Left lung (tissue), 14 donors: ENCODE measurements at places on chromosomes 2 and 18. TPM values are rescaled to one million over a fixed set of nuclear protein-coding genes. Genes with fewer than 3 reads are reported as not detected.

DNA sequence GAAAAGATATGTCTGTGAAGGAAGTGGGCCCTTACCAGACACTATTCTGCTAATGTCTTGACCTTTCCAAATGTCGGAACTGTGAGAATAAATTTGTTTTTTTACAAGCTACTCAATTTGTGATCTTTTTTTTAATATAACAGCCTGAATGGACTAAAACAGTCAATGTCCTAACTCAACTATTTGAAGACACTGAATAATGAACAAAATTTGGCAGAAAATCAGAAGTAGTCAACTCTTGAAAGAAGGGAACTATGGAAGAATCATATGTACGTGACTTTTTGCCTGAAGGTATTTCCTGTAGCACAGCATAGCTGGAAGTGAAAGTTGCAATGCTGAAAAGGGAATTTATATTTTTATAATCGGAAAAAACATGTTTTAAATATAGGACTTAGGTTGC, 351.8 kb upstream of the TFPI start:
- no peak for DNase-seq
- H3K27ac ChIP-seq = no peak overlapping the region
- no peaks in the 10 kb centered on the region for H3K4me1 ChIP-seq
- H3K4me3 ChIP-seq = no peak overlapping the region
- no peaks in the 10 kb centered on the region for H3K36me3 ChIP-seq
- H3K27me3 ChIP-seq = no peaks in the 10 kb centered on the region

GRCh38 chr18:26506012-26506411, 42.3 kb downstream of the KCTD1 start:
- H3K4me1 ChIP-seq = no peaks in the 10 kb centered on the region
- DNase-seq = no peak
- H3K4me3 ChIP-seq = no peak overlapping the region
- no peak overlapping the region for H3K27ac ChIP-seq
- no peaks in the 10 kb centered on the region for H3K36me3 ChIP-seq
- H3K27me3 ChIP-seq = no peaks in the 10 kb centered on the region

DNA sequence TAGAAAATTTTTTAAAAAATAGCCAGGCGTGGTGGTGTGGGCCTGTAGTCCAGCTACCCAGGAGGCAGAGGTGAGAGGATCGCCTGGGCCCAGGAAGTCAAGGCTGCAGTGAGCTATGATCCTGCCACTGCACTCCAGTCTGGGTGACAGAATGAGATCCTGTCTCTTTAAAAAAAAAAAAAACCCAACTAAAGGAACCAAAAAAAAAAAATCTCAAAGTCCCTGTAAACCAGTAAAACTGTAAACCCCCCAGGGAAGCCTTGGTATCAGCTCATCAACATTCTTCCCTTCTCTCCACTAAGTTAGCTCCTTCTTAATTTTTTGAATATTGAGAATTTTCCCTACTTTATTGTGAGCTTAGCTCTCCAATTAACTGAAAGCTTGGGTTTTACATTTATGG, 8.4 kb upstream of the MCFD2 start:
- no peak for DNase-seq
- H3K36me3 ChIP-seq = no peaks in the 10 kb centered on the region
- no peak overlapping the region for H3K4me3 ChIP-seq

DNA sequence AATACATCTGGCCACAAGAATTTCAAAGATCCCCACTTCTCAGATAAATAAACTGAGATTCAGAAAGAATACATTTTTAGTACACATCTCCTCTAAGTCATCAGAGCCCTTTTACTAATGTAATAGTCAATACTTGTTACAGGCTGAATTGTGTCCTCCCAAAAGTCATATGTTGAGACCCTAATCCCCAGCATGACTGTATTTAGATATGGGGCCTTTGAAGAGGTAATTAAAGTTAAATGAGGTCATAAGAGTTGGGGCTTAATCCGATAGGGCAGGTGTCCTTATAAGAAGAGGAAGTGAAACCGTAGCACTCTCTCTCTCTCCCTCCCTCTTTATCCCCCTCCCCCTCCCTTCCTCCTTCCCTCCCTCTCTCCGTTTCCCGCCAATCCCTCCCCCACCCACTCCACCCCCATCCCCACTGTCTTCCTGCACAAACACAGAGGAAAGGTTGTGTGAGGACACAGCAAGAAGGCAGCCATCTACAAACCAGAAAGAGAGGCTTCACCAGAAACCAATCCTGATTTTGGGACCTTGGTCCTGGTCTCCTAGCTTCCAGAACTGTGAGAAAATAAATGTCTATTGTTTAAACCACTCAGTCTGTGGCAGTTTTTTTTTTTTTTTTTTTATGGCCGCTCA, 66.6 kb upstream of the ZNF397 start:
- peaks cover 5% of the 10 kb centered on the region for H3K4me1 ChIP-seq
- DNase-seq = no peak
- no peaks in the 10 kb centered on the region for H3K27me3 ChIP-seq
- H3K36me3 ChIP-seq = no peaks in the 10 kb centered on the region

GRCh38 chr2:212958757-212959295, 192.6 kb downstream of the IKZF2 start:
- no peak for DNase-seq
- no peaks in the 10 kb centered on the region for H3K36me3 ChIP-seq
- H3K27me3 ChIP-seq = no peaks in the 10 kb centered on the region
- H3K27ac ChIP-seq = no peak overlapping the region
- H3K4me3 ChIP-seq = no peak overlapping the region

GRCh38 chr2:39368846-39369245, 68.2 kb downstream of the MAP4K3 start:
- no peak overlapping the region for H3K27ac ChIP-seq
- no peaks in the 10 kb centered on the region for H3K27me3 ChIP-seq
- no peaks in the 10 kb centered on the region for H3K4me1 ChIP-seq
- DNase-seq = no peak

DNA sequence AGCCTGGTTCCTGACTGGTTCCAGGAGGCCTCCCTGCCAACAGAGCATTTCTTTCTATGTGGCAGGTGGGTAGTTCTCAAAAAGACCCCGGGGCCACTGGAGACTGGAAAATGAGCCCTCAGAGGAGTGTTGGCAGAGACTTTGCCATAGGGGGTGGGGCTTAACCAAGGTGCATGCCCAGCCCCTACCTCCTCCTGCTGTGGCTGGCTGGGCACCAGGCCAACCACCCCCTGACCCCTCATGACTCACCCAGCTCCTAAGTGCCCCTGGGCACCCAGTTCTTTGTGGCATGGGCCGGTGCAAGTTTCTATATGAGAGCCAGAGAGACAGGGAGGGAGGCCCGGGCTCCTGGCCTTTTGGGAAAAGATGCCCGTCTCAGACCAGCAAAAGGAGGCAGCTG, 98.2 kb upstream of the SMAD2 start:
- DNase-seq = no peak
- H3K27ac ChIP-seq = no peak overlapping the region
- no peaks in the 10 kb centered on the region for H3K36me3 ChIP-seq
- H3K4me1 ChIP-seq = peaks cover 12% of the 10 kb centered on the region
- H3K4me3 ChIP-seq = no peak overlapping the region
- no peaks in the 10 kb centered on the region for H3K27me3 ChIP-seq

DNA sequence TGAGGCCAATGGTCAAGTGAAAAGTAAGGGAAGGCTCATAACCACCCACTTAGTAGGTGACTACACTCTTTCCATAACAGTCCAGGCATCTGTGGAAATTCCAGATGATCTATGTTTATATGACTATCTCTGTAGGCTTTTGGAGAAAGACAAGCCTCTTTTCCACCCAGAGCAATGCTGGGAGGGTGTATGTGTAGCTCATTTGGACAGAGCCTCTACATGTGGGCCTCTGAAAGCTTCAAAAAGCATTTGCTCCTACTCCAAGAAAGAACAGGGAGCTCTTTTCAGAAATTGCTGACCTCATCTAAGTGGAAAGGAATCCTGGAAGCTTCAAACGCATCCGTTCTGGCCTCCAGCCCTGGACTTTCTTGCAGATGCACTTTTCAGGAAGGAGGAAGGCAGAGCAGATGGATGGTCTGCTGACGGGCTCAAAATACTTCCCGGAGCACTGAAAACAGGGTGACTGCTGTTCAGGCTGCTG, 308.7 kb downstream of the LRATD1 start:
- H3K4me1 ChIP-seq = no peaks in the 10 kb centered on the region
- no peak overlapping the region for H3K4me3 ChIP-seq
- no peaks in the 10 kb centered on the region for H3K27me3 ChIP-seq
- DNase-seq = peak; percentile 14
- H3K27ac ChIP-seq = no peak overlapping the region

- no peak for DNase-seq
- H3K4me1 ChIP-seq = no peaks in the 10 kb centered on the region
- H3K27me3 ChIP-seq = no peaks in the 10 kb centered on the region
- H3K36me3 ChIP-seq = no peaks in the 10 kb centered on the region
- no peak overlapping the region for H3K27ac ChIP-seq
Measured at GRCh38 chr18:45387229-45387628, 228.0 kb upstream of the SLC14A2 start.

- no peaks in the 10 kb centered on the region for H3K36me3 ChIP-seq
- H3K27ac ChIP-seq = no peak overlapping the region
- no peaks in the 10 kb centered on the region for H3K27me3 ChIP-seq
- H3K4me3 ChIP-seq = no peak overlapping the region
- no peaks in the 10 kb centered on the region for H3K4me1 ChIP-seq
- no peak for DNase-seq
Measured at GRCh38 chr18:35588995-35589394, 7.5 kb downstream of the GALNT1 start.

- peak within 1 kb of the TSS; percentile 90 for H3K27ac ChIP-seq
- H3K27me3 ChIP-seq = no peaks in the 10 kb centered on the region
- H3K36me3 ChIP-seq = peaks cover 10% of the 10 kb centered on the region
- H3K4me3 ChIP-seq = peak within 1 kb of the TSS; percentile 65
Measured at GRCh38 chr2:73984203-73984921, at the start of gene TET3. Gene TET3, plus strand, starts transcription at chr2:73984910. Its CDS starts 1,494 bp downstream, at chr2:73986404.

GRCh38 chr2:9188823-9189222, 17.8 kb upstream of the ASAP2 start:
- no peak overlapping the region for H3K27ac ChIP-seq
- peaks cover 18% of the 10 kb centered on the region for H3K4me1 ChIP-seq
- no peak overlapping the region for H3K4me3 ChIP-seq
- H3K36me3 ChIP-seq = no peaks in the 10 kb centered on the region

DNA sequence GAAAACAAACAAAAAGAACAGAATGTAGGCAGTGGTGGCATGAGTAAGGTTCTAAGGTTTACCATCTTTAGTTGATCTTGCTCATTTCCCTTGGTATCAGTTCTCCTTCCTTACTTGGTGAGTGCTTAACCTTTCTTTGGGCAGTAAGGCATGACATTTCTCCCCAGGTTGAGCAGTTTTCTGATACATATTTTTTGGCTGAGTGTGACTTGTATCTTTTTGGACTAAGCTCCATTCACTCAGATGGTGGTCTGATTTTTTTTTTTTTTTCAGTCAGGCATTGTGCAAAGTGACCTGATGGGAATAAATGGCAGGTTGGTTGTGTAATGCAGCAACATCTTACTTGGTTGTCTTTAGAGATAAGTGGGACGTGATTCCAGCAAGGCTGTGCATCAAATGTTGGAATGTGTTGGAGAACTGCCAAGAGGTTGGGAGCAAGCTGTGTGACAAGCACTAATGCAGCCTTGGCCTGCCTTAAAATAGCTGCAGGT, 15.1 kb downstream of the SPTBN1 start:
- H3K27ac ChIP-seq = peak overlapping the region; percentile 61
- no peaks in the 10 kb centered on the region for H3K36me3 ChIP-seq
- H3K4me1 ChIP-seq = peaks cover 38% of the 10 kb centered on the region
- no peak overlapping the region for H3K4me3 ChIP-seq

DNA sequence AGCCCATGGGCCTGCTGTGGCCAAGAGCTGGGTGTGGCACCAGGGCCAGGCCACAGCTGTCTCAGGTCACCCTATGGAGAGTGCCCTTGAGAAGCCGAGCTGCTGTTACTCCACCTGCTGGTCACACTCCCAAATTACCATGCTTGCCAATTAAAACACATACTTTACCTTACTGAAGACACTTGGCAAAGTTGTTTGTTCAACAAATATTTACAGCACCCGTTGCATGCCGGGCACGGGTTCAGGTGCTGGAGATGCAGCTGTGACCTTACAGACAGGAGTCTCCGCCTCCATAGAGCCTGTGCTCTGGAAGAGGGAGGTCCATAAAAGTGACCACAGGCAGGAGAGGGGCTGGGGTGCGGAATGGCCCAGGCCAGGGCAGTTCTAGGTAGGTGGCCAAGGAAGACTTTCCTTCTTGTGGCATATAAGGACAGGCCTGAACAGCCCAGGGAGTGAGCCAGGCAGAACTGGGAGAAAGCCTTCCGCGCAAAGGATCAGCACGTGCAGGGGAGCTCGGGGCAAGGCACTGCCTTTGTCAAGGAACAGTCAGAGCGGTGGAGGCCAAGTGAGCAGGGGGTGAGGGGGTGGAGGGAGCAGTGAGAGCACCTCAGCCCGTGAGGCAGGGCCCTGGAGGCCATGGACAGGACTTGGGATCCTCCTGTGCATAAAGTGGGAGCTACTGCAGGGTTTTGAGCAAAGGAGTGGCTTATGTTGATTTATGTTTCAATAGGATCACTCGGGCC, 23.6 kb upstream of the RBM44 start:
- H3K36me3 ChIP-seq = peaks cover 100% of the 10 kb centered on the region
- no peak overlapping the region for H3K4me3 ChIP-seq
- no peaks in the 10 kb centered on the region for H3K27me3 ChIP-seq
- no peaks in the 10 kb centered on the region for H3K4me1 ChIP-seq

GRCh38 chr2:31271851-31272267, 37.9 kb downstream of the EHD3 start:
- no peak for DNase-seq
- H3K4me1 ChIP-seq = no peaks in the 10 kb centered on the region
- H3K27me3 ChIP-seq = no peaks in the 10 kb centered on the region
- no peak overlapping the region for H3K4me3 ChIP-seq
- no peaks in the 10 kb centered on the region for H3K36me3 ChIP-seq

- H3K27me3 ChIP-seq = no peaks in the 10 kb centered on the region
- H3K36me3 ChIP-seq = peaks cover 24% of the 10 kb centered on the region
Measured at GRCh38 chr2:231709636-231709980, 1.3 kb downstream of the PTMA start.

DNA sequence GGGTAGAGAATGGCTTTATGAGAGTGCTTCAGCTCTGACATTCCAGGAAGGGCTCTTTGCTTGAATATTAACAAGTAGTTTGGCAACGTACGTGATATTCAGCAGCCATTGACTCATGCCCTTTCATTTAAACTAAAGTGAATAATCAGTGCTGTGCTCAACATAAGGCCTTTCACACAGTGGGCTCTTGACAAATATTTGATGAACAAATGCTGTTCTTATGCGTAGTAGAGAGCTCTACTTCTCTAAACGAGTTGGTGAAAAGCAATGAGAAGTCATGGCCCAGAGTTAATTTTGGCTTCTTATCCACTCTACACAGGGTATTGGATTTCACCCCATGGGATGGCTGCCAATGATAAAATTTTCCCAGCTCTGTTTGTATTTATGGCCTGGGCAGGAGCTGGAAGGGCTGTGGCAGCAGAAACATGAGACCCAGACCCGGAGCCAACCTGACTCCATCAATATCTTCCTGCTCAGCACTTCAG, 338.9 kb downstream of the CCDC85A start:
- H3K4me3 ChIP-seq = no peak overlapping the region
- H3K36me3 ChIP-seq = no peaks in the 10 kb centered on the region
- H3K27ac ChIP-seq = peak overlapping the region; percentile 47
- DNase-seq = peak; percentile 36
- H3K4me1 ChIP-seq = no peaks in the 10 kb centered on the region
- no peaks in the 10 kb centered on the region for H3K27me3 ChIP-seq

- peaks cover 21% of the 10 kb centered on the region for H3K4me1 ChIP-seq
- H3K36me3 ChIP-seq = no peaks in the 10 kb centered on the region
- no peak overlapping the region for H3K27ac ChIP-seq
- H3K27me3 ChIP-seq = no peaks in the 10 kb centered on the region
- no peak for DNase-seq
- no peak overlapping the region for H3K4me3 ChIP-seq
Measured at GRCh38 chr2:111662039-111662770, 221.8 kb downstream of the ANAPC1 start.

The PROM2 gene
- total RNA-seq = 5.6 TPM

The DSG1 gene
- total RNA-seq = not detected

The SELENOI gene
- 34.4 TPM for total RNA-seq

The RAB27B gene
- total RNA-seq = 66.6 TPM

The IL36RN gene
- total RNA-seq = not detected

The AGAP1 gene
- 25.3 TPM for total RNA-seq

The COL3A1 gene
- total RNA-seq = 5,576 TPM

The TNS1 gene
- 303 TPM for total RNA-seq

The SAP130 gene
- total RNA-seq = 23.2 TPM
